ENCODE measurements at places on chromosomes 13 and 19.

GRCh38 chr19:35993923-35994598 lies 927 bp upstream of the SDHAF1 start:
- no peak for DNase-seq

DNA sequence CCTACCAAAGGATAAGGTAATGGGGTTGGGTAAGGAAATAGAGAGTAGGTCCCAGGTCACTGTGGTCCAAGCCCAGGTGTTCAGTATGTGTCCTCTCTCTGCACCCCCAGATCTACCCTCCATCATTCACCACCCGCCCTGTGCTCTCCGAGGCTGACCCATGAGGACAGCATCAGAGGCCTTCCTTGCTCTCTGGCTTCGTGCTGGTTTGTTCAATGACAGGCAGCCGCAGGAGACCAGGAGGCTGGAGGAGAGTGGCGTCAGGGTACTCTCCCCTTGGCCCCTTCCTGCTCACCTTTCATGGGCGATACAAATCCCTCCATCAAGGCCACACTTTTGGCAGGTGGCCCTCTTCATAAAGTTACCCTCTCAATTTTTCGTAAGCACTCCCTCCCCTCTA lies 1.7 kb downstream of the TUBA3C start:
- DNase-seq, result no peak

- no peak for DNase-seq
Observed at GRCh38 chr19:38699647-38700349, 44.5 kb downstream of the CAPN12 start.

GRCh38 chr19:7328647-7329046 lies 20.1 kb upstream of the ARHGEF18 start:
- no peak for DNase-seq

DNA sequence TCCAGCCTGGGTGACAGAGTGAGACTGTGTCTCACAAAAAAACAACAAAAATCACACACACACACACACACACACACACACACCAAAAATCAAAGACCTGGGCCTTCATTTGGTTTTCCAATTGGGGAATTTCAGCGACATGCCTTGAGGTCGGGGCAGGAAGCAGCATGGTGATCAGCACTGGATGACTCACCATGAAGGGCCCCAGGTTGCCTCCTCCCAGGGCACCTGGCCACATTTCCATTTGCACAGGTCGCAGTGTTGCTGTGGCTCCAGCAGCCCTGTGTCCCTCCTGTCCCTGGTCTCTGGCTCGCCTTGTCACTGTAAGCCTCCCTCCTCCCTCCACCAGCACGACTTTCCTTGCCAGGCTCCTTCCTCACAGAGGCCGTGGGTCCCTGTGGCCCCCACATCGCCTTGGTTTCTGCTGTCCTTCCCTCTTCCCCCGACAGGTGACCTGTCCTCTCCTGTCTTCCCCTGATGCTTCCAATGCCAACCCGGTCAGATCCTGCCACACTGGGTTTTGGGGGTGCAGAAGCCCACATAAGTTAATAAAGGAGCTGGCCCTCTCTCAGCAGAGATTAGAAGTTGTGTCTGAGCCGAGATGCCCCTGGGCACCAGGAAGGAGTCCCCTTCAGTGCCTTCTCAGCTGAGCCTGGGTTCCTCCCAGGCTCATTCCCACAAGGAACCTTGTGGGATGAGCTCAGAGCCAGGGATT lies 66.7 kb downstream of the GPR12 start:
- no peak for DNase-seq

DNA sequence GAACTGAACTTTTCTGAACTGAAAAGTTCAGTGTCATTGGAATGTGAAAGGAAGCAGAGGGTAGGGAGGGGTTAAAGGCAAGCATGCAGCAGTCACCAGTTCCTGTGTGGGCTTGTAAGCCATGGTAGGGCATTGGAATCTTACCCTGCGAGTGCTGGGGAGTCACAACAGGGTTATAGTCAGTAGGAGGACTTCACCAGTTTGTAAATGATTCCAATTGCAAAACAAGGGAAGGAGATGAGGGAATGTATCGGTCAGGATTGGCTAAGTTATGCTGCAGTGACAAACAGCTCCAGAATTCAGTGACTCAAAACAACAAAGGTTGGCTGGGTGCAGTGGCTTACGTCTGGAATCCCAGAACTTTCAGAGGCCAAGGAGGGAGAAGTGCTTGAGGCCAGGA lies 12.8 kb downstream of the LYPD3 start:
- no peak for DNase-seq

- no peak for DNase-seq
Observed at GRCh38 chr13:108070491-108070890, 144.8 kb downstream of the LIG4 start.

DNA sequence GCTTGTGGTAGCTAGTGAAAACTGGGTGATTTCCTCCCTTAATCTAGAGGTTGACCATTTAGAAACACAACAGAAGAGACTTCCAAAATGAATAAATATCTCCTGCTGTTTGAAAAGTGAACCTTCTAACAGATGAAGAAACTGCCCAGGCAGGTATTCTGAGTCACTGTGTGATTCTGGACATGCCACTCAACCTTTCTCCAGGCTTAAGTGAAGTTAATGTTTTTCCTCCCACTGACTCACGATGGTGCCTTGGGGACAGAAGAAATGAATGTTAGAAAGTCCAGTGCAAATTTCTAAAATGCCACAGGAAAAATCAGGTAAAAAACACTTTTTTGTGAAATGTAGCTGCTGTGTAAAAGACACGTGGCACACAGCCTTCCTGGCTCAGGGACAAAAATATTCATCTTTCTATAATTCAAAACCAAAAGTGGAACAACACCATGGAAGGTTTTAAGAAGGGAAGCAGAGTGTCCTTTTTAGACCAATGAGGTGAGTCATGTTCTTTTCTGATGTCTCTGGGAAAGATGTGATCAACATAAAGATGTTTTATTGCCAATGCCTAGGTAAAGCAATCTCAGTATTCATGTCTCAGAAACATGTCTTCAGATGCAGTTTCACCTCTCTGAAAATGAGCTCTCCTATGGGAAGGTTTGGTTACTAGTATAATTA lies 9.1 kb downstream of the UBE2L5 start:
- DNase-seq, result no peak

GRCh38 chr13:70375718-70376117 lies 267.5 kb upstream of the KLHL1 start:
- no peak for DNase-seq

DNA sequence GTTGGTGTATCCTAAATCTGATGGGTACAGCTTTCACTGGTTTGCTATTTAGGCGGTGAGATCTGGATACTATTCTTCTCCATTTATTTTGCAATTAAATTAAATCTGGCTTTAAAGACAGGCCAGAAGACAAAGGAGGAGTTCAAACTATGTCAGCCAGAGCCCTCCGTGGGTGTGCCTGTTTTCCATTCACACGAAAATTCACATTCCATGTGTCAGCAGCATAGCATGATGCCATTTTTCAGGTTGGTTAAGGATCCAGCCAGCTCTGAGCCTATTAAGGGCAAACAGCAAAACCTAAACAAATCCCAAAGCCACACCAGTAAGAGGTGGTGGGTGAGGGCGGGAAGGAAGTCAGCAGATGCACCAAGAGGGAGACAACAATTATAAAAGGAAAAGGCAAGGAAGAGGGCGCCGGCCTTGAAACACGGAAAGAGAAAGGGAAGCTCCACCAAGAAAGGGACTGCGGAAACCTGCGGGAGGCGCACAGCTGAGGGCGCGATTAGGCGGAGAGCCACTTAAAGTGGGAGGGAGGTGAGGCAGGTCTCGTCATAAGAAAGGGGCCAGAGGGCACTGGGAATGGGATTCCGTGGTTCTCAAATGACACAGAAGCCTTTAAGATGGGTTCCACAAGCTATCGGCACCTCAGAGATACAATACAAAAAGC lies 43.0 kb downstream of the CARS2 start:
- no peak for DNase-seq

- DNase-seq, result no peak
Observed at GRCh38 chr19:33306853-33307792, 4.8 kb upstream of the CEBPA start.

GRCh38 chr13:39929583-39929982 lies 274.1 kb downstream of the COG6 start:
- DNase-seq, result no peak

GRCh38 chr19:38640368-38640767 lies 7.1 kb upstream of the ACTN4 start:
- no peak for DNase-seq

DNA sequence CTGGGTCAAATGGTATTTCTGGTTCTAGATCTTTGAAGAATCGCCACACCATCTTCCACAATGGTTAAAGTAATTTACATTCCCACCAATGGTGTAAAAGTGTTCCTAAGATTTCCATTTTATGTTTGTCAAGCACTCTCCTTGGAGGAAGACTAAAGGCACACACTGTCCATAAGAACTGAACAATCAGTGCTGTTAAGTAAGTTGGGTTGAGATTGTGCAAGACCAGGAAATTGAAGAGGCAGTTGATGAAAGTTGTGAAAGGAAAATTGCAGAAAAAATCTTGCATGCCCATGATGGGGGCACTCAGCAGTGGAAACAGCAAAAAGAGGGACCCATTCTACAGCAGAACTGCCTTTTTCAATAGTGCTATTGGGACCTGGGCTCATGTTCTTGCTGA lies 323.6 kb downstream of the DLEU7 start:
- DNase-seq, result no peak

DNA sequence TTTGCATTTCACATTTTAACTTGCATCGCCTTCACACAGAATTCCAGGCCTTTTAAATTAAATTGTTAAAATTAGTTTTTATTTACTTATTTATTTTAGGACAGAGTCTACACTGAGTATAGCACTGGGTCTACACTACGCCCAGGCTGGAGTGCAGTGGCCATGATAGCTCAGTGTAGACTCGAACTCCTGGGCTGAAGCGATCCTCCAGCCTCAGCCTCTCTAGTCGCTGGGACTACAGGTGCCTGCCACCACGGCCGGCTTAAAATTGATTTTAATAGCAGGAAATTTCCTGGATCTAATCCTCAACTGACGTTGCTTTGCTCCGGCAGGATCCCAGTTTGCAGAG lies 301 bp upstream of the ZNF610 start:
- no peak for DNase-seq

DNA sequence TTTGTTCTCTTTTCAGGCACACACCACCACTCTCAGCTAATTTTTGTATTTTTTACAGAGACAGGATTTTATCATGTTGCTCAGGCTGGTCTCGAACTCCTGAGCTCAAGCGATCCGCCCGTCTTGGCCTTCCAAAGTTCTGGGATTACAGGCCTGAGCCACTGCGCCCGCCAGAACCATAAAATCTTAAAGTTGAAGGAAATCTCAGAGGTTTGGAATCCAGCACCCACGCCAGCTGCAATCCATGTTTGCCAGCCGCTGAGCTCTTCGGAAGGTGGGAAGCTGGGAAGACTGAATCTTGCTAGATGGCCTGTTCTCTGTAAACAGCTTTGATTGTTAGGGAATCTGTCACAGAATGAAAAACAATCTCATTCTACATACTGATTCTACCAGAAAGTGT lies 38.5 kb downstream of the SPATA13 start:
- no peak for DNase-seq

DNA sequence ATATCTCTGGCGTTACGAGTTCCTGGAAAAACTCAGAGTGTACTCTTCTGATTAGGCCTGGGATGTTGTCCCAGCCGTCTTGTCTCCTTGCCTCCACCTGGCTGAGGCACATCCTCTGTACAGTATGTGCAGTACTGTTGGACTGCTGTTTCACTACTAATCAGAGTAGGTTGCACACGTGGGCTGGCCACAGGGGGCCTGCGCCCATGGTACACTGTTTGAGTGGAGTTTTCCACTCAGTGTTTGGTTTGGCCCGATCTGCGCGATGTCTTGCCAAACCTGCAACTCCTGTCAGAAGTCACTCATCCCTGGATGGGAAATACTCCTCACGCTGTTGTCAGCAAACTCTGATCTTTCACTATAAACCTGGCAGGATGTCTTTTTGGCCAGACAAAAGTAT lies 189.6 kb upstream of the CSNK1A1L start:
- DNase-seq, result no peak

DNA sequence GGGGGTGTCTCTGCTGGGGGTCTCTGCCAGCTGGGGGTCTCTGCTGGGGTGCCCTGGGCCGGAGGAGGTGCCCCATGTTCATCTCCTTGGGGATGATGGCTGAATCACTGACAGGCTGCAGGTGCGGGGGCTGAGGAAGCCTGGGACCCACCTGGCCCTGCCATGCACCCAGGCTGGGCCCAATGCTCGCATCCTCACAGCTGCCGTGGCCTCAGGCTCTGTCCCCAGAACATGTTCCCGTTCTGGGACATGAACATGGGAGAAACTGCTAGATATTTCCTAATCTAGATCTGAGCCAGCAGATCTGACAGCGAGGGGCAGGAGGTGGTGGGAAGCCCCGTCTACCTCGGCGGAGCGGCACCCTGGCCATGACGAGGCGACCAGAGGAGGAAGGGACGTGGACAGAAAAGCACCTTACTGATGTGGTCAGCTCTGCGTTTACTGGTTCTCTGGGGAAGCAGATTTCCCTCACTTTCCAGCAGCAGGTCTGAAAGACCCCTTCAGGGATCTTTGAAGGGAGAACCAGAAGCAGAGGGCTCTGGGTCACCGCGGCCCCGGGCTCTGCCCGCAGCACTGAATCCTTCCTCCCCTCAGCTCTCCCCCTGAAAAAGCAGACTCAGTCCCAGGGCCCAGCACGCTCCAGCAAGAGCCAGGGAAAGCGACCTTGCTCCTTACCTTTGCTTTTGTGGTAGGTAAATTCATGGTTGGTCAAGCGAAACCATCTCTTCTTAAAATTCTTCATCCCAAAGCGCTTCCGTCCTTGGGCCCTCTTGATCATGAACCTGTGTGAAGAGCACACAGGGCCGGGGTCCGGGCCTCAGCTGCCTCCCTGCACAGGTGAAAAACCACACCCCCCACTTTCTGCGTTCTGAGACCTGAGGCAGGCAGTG lies 26.5 kb upstream of the C13orf46 start:
- DNase-seq, result no peak

DNA sequence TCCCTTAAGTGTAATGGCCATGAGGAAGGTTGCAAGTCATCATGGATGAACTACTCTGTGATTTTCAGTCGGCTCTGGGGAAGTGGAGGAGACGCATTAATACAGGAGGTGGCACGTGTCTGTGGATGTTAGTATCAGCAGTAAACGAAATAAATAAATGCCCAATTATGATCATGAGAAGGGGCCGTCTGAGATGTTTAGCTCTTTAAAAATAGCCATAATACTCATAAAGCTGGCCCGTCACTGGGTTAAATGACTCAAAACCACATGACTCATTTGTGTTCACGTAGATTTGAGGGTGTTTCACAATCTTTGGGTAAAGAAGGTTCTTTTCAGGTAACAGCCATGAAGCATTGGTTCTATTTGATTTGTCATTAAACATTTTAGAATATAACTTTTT lies 620.6 kb downstream of the GPC6 start:
- no peak for DNase-seq

- no peak for DNase-seq
Observed at GRCh38 chr19:30116984-30117555, 175.0 kb downstream of the URI1 start.

- DNase-seq, result no peak
Observed at GRCh38 chr13:35836446-35836845, 294.7 kb downstream of the DCLK1 start.
